ENCODE measurements at places on chromosomes 3 and 15.

GRCh38 chr3:145639875-145640274 lies 521.1 kb downstream of the PLOD2 start:
- no peak for DNase-seq

- DNase-seq, result no peak
These were observed 133.3 kb downstream of the GRM7 start for GRCh38 chr3:6994081-6994668.

DNA sequence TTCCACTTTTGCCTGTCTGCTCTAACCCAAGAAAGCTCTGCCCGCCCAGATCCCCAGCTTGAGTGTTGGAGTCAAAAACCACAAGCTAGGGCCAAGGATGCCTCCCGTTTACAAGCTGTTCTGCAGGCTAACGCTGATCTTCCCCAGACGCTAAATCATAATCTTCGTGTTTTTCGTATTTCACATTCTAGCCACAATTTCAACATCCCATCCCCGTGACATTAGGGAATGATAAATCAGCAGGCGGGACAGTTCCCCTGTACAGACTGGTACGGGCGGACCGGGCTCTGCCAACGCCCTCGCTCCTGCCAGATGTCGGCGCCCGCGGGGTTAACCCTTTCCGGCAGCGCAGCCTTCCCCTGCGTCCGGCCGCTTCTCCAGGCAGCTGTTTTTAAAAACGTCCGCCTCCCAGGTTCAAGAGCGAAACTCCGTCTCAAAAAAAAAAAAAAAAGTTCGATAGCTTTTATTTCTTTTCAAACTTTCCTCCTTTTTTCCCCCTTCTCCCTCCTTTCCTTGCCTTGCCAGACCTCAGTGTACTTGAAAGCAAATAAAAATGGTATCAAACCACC lies 81.0 kb upstream of the BNC1 start:
- no peak for DNase-seq

DNA sequence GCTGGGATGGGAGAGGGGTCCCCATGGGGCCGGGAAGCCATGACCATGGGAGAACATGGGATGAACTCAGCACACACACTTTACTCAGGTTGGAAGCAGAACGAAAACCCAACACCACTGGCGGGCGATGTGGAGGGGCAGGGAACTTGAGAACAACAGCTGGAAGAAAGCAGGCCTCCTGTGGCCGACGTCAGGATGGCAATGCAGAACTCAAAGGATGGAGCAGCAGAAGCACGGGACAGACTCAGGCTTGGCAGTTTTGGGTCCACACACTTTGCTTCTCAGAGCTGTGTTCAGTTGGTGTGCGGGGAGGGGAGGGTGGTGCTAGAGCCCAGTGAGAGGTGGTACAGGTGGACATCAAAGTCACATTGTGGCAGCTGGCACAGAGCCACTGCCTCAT lies 80.7 kb downstream of the SEC22A start:
- DNase-seq, result no peak

DNA sequence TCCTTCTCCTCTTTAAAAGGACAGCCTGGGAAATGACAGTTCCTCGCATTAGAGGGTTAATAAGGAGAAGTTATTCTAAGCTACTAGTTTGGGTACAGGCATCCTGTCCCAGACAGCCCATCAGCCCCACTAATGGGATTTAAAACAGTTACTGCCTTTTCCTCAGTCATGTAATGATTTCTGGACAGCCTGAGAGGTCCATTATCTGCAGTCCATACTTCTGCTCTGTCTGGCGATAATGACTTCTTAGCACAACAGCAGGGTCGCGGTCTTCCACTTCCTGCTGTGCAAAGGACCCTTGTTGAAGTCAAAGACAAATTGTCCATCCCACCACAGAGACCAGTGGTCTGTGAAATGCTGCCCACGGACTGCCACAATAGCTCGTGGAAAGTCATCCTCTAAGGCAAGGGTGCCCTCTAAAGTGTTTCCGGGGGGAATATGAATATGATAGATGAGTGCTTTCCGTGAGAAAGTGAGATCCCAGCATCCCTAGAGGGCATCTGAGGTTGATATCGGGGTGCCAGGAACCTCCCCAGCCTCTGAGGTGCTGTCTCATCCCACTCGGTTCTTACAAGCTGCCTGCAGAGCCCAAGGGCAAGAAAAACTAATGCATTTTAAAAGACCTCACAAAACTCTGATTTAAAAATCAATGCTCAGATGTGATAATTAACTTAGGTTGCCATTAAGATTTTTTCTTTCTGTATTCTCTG lies 100.7 kb downstream of the SHOX2 start:
- DNase-seq, result no peak

- DNase-seq, result no peak
These were observed 556 bp downstream of the PEX5L start for GRCh38 chr3:180036092-180036670.

DNA sequence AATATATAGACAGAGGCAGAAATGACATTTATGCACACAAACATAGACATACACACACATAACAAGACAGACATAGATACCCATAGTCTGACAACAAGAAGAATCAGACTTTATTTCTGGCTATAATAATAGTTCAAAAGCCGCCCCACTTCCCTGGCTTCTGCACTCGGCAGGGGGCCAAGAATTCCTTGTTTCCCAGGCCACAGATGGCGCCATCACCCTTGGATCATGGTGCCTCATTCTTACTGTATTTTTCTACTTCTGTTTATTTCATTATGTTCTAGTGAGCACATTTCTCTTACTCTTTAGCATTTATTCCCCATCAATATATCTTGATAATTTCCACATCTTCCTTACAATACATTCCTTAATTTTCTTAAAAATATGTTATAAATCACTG lies 387.5 kb downstream of the NLGN1 start:
- no peak for DNase-seq

DNA sequence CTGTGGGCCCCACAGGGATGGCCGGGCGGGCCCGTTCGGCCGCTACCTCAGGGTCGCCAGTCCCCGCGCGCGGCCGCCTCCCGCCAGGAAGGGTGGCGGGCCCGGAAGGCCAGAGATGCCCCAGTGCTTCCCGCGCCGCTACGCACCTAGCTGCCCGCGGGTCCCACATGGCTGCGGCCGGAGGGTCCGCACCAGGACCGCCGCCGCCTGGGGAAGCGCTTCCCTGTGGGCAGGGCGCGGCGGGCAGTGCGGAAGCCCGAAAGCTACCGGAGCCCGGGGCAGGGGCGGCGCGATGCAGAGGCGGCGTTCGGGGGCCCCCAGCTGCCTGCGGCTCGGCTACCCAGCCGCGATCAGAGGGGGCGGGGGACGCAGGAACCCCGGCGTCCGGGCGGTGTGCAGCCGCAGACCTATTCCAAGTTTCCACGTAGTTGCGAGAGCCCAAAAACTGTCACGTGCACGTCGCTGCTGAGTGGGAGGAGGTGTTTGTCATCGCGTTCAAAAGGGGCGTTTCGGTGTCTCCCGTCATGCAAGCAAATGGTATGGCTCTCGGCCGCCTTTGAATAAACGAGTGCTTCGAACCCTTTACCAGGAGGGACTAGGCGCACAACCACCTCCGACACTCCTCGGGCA lies at the start of gene TRANK1:
TSS of gene TRANK1 (minus strand) at position 414 of the 630 bp plus-strand sequence. CDS start at position 169, 245 bp downstream.
- DNase-seq, result peak; percentile 63

DNA sequence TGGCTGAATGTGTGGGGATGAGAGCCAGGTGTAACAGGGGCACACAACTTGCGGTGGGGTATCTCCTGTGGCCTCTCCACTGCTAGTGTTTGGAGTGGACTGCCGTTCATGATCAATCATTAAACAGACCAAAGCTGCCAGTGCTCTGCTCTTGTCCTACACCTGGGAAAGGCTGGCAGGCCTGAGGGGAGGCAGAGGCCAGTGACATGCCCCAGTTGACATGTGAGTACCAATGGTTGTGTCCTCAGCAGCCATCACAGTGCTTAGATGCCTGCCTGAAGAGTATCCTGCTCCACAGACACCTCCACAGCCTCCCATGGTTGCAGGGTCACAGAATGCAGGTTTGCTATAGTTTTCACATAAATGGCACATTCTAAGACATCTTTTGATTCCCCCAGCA lies 348.4 kb downstream of the EPHB1 start:
- no peak for DNase-seq

GRCh38 chr3:71214016-71214415 lies 369.5 kb downstream of the FOXP1 start:
- DNase-seq, result no peak

DNA sequence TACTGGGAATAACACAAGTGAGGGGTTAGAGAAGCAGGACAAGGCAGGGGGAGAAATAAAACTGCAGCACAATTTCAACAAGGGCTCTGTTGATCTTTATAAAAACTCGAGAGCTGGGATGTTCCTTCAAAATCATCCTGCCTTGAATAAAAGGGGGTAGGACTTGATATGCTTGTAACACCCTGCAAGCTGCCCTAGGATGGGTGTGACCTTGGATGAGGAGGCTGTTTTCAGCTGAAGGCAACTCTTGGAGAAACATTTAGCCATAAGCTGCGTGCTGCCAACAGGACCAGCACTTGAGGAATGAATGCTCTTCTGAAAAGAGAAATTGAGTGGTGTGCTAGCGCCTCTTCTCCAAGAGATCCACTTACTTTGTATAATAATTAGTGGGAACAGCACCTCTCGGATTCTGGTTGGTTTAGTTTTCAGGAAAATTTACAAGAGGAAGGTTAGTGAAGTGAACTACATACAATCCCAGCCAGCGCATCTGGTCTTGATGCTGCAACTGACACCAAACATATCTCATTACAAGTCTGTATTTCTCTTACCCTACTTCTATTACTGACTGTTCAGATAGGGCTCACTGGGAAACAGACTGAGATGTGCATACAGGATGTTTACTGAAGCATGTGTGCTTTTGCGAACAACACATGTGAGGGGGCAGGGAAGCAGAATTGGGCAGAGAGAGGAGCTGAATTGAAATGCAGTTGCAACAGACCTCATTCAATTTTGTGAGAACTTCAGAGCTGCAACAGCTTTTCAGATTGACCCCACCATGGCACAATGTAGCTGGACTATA lies 643.0 kb upstream of the GOLIM4 start:
- DNase-seq, result no peak

GRCh38 chr15:78065284-78065872 lies 12.1 kb downstream of the TBC1D2B start:
- DNase-seq, result no peak

GRCh38 chr3:45178183-45179023 lies 32.2 kb upstream of the CDCP1 start:
- DNase-seq, result no peak

GRCh38 chr15:95210436-95210981 lies 979.1 kb downstream of the MCTP2 start:
- DNase-seq, result no peak

DNA sequence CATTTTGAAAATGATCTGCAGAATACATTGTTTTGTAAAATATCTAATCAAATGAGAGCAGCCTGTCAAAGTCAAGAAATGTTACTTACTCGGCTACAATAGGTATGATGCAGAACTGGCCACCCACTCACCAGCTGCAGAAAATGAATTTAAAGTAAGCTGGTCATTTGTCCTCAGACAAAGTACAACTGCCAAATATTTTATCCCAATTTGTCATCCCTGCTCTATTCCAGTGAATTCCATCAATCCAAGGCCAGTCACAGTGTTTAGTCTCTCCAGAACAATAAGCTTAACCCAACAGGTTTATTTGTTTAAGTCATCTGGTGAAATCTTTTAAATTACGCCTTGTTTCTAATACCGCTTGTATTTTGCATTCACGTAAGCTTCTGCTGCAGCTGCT lies 46.6 kb upstream of the TCF12 start:
- no peak for DNase-seq

DNA sequence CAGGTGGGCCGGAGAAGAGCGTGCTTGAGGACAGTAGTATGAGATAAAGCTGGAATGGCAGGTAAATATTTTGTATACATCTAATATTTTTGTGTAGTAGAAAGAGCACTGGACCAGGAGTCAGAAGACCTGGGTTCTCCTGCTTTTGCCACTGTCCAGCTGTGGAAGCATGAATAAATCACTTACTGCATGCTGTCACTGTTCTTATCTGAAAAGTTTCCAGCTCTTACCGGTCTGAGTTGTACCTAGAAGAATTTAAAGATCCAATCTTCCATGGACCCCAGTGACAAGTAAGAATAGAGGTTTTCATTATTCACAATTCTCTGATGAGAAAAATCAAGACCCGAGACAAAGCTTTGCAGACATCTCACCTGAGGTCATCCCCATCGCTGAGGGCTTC lies 5.9 kb downstream of the XPC start:
- DNase-seq, result no peak

GRCh38 chr15:40859206-40859851 lies 14.7 kb downstream of the RHOV start:
- peak; percentile 82 for DNase-seq

DNA sequence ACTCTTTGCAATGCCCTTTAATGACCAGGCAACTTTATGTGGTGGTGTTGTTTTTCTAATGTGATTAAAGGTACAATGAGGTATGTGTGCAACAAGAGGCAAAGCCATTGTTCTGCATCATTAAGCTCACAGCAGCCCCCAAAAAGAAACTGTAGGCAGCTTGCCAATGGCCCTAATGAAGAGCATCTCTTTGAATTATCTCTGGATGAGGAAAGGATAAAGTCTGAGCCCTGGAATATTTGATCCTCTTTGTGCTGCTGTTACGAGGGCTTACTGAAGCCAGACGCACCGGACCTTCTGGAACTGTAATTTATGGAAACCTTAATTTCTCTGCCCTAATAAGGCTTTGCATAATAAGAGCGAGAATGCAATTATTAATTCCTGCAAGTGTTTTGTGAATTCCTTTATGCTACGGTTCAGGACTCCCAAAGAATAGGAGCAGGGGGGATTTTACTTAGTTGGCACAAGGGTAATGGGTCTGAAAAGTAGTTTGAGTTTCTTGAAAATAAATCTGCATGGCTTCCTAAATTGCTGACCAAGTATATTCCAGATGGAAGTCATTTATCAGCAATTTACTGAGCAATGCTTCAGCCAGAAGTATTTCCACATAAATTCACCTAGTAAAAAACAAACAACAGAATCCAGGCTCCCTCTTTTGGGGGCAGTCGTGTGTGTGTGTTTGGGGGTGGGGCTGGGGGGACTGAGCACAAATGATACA lies 193.4 kb downstream of the PDZRN3 start:
- DNase-seq, result no peak

DNA sequence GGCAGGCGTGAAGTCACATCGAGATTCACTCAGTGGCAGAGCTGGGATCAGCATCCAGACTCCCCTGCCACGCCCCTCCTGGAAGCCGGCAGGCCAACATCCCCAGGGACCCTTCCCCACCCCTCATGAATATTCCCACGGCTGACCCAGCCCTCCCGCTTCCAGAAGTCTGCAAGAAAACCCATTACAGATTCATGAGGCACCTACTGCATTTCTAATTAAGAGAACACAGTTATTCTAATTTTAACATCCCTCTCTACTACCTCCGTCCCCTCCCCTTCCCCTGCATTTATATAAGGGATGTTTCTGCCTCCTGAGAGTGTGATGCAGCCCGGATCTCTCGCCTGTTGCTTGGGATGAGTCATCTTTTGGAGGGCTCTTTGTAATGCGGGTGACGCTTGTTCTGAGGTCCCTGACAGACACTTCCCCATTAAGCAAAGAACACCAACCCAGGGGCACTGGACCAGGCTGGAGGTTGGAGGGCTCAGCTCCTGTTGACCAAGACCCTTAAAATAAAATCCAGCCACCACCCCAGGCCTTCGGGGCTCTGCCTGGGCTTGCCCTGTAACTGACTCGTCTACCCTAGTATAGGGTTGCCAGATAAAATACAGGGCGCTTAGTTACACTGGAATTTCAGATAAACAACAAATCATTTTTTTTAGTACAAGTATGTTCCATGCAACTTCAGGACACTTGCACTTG lies 118.7 kb downstream of the NUP210 start:
- no peak for DNase-seq

GRCh38 chr3:57026944-57027343 lies 33.5 kb upstream of the SPATA12 start:
- DNase-seq, result no peak

Data from stimulated activated CD4-positive, alpha-beta T cell treated with anti-CD3 and anti-CD28 coated beads, Interleukin-12 subunit alpha, Interleukin-12 subunit beta, amount 100 ng/mL, for 48 hours (primary cell).